ENCODE measurements at places on chromosomes 12 and 14. TPM values are rescaled to one million over a fixed set of nuclear protein-coding genes. Genes with fewer than 3 reads are reported as not detected.

The ASCL1 gene
- not detected for total RNA-seq

The GPR68 gene
- total RNA-seq, result 0.18 TPM

The DEPDC4 gene
- 0.28 TPM for total RNA-seq

The TAS2R19 gene
- total RNA-seq, result not detected

The SDR9C7 gene
- not detected for total RNA-seq

The GLIPR1L2 gene
- 0.13 TPM for total RNA-seq

The PLEK2 gene
- total RNA-seq, result 20.6 TPM

The SLC39A5 gene
- not detected for total RNA-seq

The CABP1 gene
- total RNA-seq, result 0.10 TPM

The KRT80 gene
- total RNA-seq, result 41.2 TPM
